Fibroblast of lung (primary cell): ENCODE measurements at places on chromosomes 5 and 9.

DNA sequence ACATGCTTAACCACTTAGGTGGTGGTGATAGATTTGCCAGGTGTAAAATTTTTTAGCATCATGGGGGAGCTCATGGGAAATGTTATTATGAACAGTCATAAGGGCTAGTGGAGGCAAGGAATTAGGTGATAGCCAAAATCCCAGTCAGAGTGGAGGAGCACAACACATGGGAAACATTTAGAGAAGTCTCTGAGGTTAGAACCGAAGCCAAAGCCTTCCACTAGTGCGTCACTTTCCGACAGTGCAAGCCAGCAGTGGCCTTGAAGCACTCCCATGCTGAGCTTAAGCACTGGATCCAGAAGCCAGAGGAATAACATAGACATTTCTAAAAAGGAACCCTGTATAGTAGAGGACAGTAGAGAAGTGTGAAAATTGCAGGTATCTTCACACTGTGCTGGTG, 101.5 kb upstream of the SNX2 start:
- no peak for DNase-seq

DNA sequence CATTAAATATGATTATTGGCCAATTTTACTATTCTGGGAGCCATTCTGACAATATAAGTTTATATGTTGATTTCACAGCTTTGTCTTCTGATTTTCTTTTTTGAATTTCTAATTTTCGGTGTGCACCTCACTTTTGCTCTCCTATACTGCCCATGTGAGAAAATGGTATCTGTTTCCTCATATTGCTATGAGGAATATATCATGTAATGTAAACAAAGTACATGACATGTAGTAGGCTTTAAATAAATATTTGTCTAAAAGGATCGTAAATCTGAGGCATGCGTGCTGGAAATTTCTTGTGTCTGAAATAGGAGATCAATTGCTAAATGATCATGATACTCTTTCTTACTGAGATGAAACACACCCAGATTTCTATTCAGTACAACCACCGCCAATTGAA, 119.9 kb downstream of the ZDHHC21 start:
- no peak for DNase-seq

GRCh38 chr5:163894645-163895044, 389.2 kb downstream of the MAT2B start:
- DNase-seq: peak; percentile 95

- DNase-seq: peak; percentile 57
These were observed 204.2 kb upstream of the HAPLN1 start for GRCh38 chr5:83924891-83925290.

GRCh38 chr5:152004095-152004494, 79.4 kb upstream of the GLRA1 start:
- DNase-seq: no peak

DNA sequence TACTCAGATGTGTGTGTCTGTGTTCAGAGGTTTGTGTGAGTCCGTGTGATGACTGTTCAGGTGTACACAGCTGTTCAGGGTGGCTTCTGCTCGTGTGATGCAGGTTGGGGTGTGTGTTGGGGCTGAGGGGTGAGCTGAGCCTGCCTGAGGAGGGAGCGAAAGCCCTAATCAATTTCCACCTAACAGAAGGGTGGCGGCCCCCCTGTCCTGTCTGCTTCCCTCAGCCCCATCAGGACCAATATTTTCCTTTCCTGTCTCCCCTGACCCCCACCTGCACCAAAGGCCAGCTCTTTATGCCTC, 30.2 kb downstream of the LHX2 start:
- no peak for DNase-seq

GRCh38 chr9:123299558-123300126, 31.3 kb upstream of the STRBP start:
- no peak for DNase-seq
